ENCODE measurements at places on chromosomes 12 and 14.

- DNase-seq, result no peak
These were observed 68.3 kb upstream of the TUNAR start for GRCh38 chr14:95808371-95808770.

DNA sequence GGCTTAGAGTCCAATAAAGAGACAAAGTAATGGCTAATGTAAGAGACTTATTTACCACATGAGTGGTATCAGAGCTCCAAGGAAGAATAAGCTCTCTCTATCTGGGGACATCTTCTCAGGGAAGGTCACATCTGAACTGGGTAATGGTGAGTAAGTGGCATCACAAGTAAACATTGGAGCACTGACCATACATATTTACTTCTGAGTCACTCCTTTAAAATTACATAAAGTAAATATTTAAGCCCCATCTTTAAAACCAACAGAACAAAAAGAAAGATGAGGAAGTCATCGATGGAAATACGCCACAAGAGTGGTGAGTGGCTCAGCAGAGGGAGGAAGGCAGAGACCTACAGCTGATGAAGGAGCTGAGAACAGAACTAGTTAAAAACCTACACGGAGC is 159.9 kb downstream of the DUSP6 start:
- DNase-seq, result no peak

- DNase-seq, result peak; percentile 25
These were observed 716 bp downstream of the HSP90AA1 start for GRCh38 chr14:102085948-102086708.

GRCh38 chr12:51496895-51497294 is 72.3 kb downstream of the SLC4A8 start:
- no peak for DNase-seq

DNA sequence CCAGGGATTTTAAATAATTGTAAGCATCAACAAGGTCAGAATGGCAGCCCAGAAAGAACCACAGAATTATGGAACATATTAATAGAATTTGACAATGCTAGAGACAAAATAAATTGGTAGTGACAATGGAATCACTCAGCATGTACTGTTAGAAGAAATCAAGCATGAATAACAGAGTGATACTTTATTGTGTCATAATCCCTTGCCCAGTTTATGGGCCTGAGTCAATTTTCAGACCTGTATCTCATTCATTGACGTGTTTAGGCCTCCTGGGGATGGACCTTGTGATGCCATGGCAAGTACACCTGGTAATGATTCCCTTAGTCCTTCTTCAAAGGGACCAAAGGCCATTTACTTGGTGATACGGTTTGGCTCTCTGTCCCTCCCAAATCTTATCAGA is 12.8 kb upstream of the CCDC91 start:
- DNase-seq, result no peak

DNA sequence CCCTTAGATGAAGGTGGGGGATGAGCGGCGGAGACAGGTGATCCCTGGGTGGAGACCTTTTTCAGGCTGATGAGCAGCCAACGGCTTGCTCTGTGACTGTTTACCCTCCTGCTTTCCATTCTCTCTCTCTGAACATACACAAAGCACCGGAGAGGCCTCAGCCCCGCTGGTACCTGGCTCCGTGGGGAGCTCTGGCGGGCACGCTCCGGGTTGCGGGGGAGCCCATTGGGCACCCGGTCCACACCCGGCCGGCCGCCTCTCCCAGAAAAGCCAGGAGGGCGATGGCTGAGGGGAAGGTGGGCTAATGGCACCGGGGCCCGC is 545 bp downstream of the SMARCC2 start:
- DNase-seq, result no peak

DNA sequence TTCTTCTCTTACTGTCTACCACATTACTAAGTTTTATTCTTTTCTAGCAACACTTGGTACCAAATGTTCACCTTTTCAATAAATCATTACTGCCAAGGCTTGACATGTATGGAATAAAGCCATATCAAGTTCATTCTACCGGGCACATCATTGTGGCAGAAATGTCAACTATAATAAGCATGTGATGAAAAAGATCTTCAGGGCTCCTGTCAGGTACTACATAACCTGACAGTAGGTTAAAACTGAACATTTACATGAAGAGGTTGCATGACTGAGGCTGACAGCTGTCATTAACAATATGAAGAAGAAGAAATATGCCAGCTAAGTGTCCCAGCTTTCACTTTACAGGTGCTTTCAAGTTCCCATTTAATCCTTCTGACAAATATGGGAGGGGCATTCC is 178.9 kb downstream of the KCNH5 start:
- DNase-seq, result no peak

DNA sequence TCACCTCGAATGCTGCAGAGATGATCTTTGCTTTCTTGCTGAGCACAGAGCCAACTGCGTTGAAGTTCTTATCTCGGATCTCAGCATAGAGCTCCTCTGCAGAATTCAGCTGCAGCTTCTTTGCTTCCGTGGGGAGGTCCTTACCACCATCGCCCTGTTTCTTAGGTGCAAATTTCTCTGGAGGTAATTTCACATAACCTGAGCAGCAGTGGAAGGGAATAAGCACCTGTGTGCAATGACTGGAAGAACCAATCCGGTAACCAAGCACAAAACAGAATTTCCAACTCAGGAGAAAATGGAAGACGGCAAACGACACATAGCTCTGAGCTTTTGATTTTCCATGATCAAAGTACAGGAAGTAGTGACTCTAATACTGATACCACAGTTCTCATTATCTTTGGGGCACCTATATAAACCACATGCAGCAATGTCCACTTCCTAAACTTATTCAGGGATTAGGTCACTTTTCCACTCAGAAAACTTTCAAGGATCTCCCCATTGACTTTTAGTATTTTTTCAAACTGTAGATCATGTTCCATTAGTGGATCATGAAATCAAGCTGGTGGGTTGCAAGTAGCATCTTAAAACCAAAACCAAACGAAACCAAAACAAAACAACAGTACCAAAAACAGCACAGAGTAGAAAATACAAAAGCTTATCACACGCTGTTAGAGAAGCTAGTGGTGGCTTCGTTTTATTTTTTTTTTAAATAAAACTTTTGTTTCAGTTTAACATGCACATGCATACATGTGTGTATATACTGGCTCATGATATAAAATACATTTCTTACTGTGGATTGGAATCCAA is 18.9 kb upstream of the DIABLO start:
- DNase-seq, result no peak

DNA sequence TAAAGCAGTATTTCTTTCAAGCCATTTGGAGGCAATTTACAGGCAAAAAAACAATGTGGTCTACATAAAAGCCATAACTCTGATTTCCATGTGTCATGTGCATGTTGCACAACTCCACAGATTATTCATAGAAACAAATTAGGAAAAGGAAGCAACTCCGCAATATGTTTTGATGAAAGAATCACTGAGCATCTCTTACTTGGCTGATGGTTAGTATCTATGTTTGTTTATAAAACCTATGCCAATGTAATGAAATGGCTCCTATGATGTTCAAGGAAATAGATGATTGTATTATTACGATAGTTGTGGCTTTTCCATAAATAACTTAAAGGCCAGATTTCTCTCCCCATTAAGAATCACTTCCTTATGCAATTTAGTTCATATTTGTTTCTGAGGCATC is 373.7 kb downstream of the CCDC91 start:
- no peak for DNase-seq

- no peak for DNase-seq
These were observed 838.6 kb downstream of the RPS29 start for GRCh38 chr14:48747561-48748089.

GRCh38 chr14:99513946-99514551 is 32.8 kb downstream of the CCNK start:
- no peak for DNase-seq

DNA sequence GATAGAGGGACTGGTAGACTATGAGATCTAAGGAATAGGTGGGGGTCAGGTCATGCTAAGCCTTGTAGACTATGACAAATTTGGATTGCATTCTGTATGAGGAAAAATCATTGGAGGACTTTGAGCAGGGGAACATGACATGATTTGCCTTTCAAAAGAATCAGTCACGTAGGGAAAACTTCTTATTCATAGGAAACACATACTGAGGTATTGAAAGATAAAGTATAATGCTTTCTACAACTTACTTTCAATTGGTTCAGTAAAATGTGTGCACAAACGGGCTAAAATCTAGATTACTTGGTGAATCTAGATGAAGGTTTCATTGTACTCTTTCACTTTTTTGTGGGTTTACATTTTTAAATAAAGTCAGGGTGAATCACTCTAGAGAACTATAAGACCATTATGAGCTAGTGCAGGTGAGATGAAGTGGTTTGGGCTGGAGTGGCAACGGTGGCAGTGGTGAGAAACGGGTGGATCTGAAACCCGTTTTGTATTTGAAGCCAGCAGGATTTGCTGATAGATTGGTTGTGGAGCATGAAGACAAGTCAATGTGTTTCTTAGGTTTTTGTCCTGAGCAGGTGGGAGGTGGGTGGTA is 6.7 kb downstream of the BBS10 start:
- DNase-seq, result no peak

DNA sequence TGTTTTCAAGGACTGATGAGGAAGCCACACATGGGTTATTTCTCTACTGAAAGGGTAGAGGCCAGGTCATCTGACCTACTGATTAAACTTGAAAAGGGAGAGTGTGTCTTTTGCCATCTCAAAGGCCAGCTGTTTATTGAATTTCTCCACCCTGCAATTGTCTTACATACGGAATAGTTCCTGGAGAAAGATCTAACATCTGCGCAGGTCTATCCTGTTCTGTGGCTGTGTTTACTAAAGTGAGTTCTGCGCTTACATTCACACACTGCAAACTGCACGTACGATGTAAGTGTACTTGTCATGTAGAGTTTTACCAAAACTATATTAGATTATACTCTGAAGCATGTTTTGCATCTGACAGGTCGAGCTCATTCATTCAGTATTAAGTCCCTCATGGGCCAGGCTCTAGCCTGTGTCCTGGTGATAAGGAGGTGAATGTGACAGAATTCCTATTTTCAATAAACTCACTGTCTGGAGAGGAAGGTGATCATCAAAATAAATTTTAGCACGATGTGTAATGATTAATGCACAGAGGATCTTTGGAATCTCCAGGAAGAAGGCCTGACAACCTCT is 96.6 kb downstream of the PRKCH start:
- DNase-seq, result no peak

DNA sequence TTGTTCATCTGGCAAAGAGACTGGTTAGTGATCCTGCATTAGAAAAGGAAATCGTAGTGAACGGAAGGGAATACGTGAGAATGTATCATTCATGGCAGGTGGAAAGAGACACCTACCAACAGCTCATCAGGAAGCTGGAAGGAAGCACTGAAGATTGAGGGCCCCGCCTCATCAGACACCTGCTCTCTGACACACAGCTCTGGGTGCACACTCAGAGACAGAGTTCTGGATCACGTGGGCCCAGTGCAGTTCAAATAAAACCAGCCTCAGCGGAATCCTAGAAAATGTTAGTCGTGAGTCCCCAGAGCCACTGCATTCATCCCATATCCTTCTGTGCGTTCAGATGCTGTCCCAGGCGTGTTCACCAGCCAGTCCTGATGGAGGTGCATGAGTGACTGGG is 129.7 kb downstream of the GLT1D1 start:
- DNase-seq, result no peak

DNA sequence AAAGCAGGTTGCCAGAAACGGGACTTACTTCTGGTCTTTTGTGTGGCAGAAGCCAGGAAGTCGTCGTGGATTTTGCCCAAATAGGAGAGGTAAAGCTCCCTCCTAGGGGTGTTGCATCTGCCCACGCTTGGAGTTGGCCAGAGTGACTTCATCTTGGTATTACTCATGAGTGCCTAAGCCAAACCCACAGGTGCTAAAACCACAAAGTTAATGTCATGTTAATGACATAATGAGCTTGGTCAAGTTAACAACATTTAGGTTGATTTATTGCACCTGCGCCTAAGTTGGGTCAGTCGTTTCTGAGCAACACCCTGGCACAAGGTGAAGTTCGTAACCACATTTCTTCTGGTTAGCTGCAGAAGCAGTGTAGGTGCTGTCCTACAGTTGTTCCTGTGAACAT is 225.2 kb downstream of the FUT8 start:
- peak; percentile 39 for DNase-seq

GRCh38 chr12:113208041-113208934 is 13.0 kb upstream of the TPCN1 start:
- peak; percentile 40 for DNase-seq

DNA sequence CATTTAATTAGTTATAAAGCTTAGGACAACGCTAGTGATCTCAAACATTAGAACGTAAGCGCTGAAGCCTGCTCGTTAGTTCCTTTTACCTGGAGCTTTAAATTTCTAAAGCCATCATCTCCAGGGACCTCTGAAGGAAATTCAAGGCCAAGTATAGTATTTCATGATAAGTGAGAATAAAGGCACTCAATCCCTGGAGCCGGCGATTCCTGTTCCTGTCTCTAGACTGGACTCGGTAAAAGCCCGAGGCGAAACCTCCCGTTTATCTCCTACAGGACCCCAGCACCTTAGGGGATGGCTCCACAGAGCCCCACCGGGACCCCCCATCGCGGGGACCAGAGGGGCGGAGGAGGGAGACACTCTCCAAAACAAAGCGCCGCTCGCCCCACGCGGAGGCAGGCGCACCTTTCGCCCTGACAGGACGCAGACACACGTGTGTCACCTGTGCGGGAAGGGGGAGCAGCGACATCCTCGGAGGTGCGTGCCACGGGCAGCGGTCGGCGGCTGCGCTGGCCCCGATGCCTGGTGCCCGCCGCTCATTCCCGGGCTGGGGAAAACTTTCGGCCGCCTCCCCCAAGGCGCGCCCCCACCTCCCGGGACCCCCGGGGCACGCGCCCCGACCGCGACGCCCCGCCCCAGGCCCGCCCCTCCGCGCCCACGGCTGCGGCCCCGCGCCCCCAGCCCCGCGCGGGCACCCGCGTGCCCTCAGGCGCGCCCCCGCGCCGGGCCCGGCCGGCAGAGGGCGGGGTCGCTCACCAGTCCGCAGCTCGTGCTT is 678 bp downstream of the RPS6KA5 start:
- DNase-seq, result peak; percentile 53

GRCh38 chr12:114655934-114656749 is 27.8 kb downstream of the TBX3 start:
- no peak for DNase-seq

- DNase-seq, result no peak
These were observed 27.4 kb upstream of the PRKD1 start for GRCh38 chr14:29955087-29955486.

DNA sequence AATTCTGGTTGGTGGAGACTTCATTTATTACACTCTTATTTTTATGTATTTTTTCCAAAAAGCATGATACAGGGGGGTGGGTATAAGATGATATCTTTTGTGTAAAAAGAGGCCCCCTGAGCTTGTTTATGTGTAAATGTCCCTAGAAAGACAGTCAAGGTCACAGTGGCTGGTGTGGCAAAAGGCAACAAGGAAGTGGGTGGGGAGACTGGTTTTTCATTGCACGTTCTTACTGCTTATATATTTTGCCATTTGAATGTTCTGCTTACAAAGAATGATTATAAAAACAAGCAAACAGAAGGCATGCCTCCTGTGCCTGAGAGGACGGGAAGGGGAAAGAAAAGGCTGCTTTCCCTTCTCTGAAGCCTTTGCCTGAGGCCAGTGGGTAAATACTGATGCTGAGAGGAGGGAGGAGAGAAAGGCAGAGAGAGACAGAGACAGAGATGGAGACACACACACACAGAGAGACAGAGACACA is 24.1 kb upstream of the ADIPOR2 start:
- DNase-seq, result no peak
